ENCODE measurements at places on chromosomes 7 and 10.
A peak's percentile ranks its signal among the peaks of the same experiment; 100 is the strongest.

- no peak for DNase-seq
These were observed 167.7 kb downstream of the SFMBT2 start for GRCh38 chr10:7243139-7243538.

- no peak for DNase-seq
These were observed 103.4 kb upstream of the FAM204A start for GRCh38 chr10:118445535-118445934.

DNA sequence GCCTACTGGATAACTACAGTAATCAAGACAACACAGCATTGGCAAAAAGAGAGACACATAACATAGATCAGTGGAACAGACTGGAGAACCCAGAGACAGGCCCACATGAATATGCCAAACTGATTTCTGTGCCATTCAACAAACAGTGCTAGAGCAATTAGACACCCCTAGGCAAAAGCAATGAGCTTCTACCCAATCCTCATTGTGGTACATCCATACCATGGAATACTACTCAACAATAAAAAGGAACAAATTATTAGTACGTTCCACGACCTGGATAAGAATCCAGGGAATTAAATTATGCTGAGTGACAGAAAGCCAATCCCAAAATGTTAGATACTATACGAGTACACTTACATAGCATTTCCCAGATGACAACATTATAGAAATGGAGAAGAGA lies 2.8 kb upstream of the SVIL start:
- no peak for DNase-seq

- no peak for DNase-seq
These were observed 19.1 kb upstream of the PRRT4 start for GRCh38 chr7:128380483-128381106.

DNA sequence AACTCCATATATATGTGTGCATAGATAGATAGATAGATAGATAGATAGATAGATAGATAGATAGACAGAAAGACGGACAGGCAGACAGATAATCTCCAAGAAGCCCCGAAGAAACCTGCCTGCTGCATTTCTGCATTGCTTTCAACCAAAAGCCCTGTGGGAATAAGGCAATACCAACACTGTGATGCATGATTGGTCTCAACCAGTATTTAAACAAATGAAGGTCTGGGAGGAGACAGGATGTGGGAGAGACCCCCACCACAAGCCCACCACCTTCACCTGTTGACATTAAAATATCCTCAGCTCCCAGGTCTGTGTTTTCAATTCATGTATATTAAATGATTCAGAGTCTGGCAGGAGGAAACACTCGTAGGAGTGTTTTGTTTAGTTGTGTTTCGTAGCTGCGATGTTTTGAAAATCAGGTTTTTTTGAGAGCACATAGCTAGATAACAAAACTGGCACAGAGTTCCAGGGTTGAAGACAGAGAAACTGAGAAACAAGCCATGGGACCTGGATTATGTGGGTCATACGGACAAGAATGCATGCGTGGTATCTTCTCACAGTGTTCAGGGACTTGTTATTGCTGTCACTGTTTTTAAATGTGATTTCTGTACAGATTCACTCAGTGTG lies 200.7 kb upstream of the AHR start:
- DNase-seq = no peak

DNA sequence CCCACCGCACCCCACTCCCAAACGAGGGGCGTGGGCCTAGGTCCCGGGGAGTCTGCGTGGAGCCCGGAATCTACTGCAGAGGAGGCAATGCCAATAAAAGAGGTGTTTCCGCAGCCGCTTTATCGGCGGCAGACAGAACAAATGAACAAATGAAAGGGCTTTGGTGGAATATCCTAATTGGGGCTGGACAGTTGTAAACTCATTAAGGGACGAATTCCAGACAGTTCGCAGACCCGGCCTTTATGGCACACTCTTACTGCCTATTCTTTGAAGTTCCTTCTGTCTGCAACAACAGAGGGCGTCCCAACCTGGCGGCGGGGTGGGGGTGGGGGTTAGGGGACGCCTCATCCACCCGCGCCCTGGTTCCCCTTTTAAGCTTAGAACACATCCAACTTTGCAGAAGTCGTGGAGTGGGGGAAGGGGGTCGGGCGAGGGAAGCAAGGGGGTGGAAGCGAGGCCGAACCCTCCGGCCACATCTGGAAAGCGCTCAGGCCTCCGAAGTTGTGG lies 4.1 kb downstream of the HOXA9 start:
- DNase-seq = no peak

- no peak for DNase-seq
These were observed 6.0 kb downstream of the SPRN start for GRCh38 chr10:133418289-133418993.

DNA sequence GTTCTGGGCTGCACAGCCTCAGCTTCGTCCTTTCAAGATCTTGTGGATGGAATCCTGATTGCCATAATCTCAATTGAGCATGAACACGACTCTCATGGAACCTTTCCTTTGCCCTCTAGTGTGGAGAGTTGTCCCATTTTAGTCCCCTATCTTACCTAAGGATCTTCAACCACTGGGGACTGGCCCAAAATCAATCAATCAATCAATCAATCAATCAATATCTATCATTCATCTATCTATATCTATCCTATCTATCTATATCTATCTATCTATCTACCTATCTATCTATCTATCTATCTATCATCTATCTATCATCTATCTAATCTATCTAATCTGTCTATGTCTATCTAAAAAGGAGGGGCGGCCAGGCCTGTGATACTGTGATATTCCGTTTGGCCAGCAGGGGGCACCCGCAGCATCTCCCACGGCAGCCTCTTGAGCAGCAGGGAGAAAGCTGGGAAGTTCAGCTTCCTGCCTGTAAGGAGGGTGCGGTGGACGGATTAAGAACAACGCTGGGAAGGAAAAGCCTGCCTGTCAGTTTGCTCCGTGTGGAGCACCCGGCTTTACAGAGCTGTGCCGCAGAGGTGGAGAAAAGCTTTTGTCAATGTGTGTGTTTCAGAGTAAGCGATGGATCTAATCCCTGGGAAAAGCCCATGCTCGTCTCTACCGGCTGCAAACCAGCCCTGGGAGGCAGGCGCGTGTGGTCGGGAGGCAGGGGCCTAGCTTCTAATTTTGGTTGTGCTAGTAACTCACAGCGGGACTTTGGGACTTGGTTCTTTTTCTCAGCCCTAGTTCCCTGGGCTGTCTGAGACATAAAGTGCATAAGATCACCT lies 124.9 kb downstream of the SH2D4B start:
- DNase-seq = peak; percentile 77

GRCh38 chr10:5575482-5576153 lies 50.9 kb downstream of the CALML3 start:
- DNase-seq = no peak

DNA sequence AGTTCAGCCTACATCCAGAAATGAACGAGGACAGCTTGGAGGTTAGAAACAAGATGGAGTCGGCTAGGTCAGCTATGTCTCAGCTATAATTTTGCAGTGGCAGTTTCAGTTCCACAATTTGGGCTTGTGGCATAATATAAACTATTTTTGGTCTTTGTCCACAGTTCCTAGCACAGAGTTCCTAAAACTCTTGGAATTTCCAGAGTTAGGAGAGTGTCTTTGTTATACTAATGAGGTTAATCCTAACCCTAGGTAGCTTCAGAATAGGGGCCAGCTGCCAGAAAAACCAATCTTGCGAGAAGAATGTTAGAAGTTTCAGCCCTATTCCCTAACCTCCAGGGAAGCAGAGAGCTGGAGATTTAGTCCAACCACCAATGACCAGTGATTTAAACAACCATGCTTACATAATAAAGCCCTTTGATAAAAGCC lies 131.9 kb downstream of the AKR1D1 start:
- DNase-seq = no peak

GRCh38 chr7:36602934-36603887 lies 121.1 kb downstream of the AOAH start:
- no peak for DNase-seq

DNA sequence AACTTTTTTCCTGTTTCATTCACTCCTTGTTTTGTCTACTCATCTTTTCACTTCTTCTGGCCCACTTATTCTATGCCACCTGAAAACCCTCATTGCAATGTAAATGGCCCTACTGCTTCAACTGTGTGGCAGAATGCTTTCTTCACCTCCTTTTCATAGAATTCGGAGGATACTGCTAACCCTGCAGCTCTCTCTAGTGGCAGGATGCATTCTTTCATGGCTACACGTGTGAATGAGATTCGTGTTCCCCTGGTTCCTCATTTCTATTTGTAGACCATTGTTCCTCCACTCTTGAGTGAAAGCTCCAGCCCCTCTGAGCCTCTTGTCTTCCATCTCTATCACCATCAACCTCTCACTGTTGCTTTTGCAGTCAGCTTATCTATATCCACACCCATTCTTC lies 20.9 kb upstream of the CYP26C1 start:
- no peak for DNase-seq

- DNase-seq = no peak
These were observed 393.6 kb upstream of the CELF2 start for GRCh38 chr10:10623958-10624566.

DNA sequence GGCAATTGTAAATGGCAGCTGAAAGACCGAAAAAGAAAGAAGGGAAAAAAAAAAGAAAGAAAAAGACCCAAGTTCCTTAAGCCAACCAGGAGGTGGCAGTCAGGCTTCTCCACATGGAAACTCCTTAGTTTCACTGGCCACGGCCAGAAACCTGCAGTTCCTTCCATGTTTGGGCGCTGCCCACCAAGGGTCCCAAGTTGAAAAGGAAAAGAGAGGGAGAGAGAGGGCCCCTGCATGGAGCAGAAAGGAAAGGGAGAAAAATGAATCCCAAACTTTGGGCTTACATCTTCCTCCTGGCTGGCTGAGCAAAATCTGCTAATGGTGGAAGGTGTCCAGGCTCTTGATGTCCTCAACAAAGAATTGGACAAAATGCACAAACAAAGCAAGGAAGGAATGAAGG lies 31.8 kb upstream of the ABCA13 start:
- no peak for DNase-seq

GRCh38 chr7:128123291-128124037 lies 92.2 kb upstream of the LRRC4 start:
- DNase-seq = no peak

DNA sequence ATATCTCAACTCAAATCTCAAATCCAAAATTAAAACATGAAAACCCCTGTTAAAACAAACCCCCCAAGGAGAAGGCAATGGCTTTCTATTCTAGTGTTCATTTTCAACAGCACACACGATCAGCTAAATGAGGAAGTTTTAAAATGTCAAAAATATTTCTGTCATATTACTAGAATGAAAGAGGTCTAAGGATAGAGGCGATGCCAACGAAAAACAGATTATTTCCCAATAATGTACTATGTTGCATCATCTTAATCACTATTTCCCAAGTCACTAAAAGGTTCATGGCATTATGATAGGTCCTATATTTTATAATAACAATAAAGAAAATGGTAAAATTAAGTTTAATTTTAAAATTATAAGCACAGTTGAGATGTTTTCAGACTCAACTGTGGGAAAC lies 10.1 kb downstream of the CNOT4 start:
- no peak for DNase-seq

GRCh38 chr10:74079028-74079935 lies 71.3 kb downstream of the AP3M1 start:
- no peak for DNase-seq

DNA sequence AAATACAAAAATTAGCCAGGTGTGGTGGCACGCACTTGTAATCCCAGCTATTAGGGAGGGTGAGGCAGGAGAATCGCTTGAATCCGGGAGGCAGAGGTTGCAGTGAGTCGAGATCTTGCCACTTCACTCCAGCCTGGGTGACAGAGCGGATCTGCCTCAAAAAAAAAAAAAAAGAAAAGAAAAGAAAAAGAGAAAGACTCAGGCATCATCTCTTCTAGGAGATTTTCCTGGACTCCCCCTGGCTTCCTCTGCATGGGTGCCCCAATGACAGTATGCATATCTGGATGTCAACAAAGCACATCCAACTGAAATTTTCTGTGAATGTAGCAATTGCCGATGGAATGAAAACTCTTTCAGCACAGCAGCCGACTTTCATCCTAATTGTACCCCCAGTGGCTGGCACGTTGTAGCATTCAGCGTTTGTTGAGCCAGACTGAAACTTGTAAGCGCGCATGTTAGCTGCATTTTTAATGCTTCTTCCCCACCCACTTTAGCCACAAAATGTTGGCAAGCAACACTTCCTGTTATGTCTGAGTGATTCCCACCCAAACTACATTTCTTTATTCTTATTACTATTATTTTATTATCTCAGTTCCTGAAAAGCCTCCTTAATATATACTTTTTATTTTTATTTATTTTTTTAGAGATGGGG lies 70.2 kb downstream of the PRTFDC1 start:
- no peak for DNase-seq

- DNase-seq = no peak
These were observed 28.6 kb downstream of the TNS3 start for GRCh38 chr7:47553309-47553708.

GRCh38 chr10:126687121-126687606 lies 16.7 kb upstream of the C10orf90 start:
- no peak for DNase-seq

DNA sequence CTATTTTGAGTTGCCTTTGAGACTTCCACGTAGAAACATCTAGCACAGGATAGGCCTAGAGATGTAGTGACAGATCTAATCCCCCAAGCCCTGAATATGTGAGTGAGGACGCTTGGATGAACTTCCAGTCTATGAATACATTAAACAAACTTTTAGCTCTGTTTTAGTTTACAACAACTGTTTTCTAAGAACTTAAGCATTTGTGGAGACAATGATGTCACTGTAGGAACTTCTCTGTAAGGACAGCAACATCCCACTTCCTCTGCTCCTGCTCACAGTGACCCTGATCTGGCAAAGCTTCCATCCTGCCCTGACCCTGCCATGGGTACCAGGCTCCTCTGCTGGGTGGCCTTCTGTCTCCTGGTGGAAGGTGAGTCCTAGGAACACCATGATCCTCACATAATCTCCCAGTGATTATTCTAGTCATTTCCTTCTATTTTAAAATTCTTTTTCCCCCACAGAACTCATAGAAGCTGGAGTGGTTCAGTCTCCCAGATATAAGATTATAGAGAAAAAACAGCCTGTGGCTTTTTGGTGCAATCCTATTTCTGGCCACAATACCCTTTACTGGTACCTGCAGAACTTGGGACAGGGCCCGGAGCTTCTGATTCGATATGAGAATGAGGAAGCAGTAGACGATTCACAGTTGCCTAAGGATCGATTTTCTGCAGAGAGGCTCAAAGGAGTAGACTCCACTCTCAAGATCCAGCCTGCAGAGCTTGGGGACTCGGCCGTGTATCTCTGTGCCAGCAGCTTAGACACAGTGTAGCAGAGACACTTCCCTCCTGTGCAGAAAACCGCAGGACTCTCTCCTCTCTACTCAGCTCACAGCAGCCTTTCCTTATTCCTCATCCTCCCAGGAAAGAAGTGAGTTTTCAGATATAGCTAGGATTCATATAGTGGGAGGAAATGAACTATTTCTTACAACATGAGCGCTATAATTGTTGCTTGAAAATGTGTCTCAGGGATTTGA lies 194.4 kb upstream of the PRSS1 start:
- DNase-seq = no peak

DNA sequence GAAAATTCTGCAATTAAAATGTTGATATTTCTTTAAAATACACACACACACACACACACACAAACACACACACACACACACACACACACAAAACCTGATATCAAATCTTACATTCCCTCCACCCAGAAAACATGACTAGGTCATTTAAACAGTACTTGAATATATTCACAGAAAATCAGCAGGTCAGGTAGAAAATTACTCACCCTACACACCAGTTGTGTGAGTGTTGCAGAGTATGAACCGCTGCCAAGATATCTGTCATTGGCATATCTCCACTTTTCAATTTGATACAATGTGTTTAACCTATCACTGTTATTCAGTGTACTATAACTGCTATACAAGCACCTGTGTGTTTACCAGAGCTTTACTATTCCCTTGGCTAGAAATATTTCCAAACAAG lies 283.6 kb upstream of the LRRTM3 start:
- DNase-seq = no peak

All from putamen (tissue), 1 donor.